ENCODE measurements at places on chromosomes 11 and 22. TPM values are rescaled to one million over a fixed set of nuclear protein-coding genes. Genes with fewer than 3 reads are reported as not detected.

The NRGN gene
- total RNA-seq = 2.0 TPM

The ACRV1 gene
- total RNA-seq = not detected

DNA sequence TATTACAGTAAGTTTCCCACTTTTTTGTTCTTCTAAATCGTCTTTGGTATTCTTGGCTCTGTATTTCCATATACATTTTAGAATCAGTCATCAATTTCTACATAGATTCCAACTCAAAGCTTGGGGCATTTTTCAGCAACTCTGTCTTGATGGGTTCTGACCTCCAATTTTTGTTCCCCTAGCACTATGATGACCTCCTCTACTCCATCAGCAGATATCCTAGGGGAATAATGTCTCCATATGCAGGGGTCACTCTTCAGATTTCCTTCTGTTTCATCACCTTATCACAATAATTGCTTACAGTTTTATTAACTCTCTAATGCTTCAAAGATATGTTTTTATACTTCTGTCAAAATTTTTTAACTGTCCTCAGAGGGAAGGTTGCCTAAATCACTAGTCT lies 91.3 kb upstream of the TP53AIP1 start:
- no peak for DNase-seq

The ZNF280B gene
- 0.64 TPM for total RNA-seq

The PHF21B gene
- total RNA-seq = not detected

The SLC17A6 gene
- not detected for total RNA-seq

The ANO3 gene
- 1.3 TPM for total RNA-seq

GRCh38 chr11:76672431-76673175 lies 2.1 kb upstream of the LRRC32 start:
- DNase-seq = peak; percentile 77

- DNase-seq = no peak
Measured at GRCh38 chr22:36870250-36870649, 9.4 kb downstream of the NCF4 start.

The MYBPC3 gene
- total RNA-seq = 0.06 TPM

GRCh38 chr11:32065865-32066629 lies 24.8 kb upstream of the RCN1 start:
- no peak for DNase-seq

The GTSE1 gene
- 1.6 TPM for total RNA-seq

- DNase-seq = no peak
Measured at GRCh38 chr11:65590240-65590738, 5.3 kb downstream of the KCNK7 start.

GRCh38 chr11:128965485-128965884 lies 22.8 kb upstream of the TP53AIP1 start:
- DNase-seq = no peak

DNA sequence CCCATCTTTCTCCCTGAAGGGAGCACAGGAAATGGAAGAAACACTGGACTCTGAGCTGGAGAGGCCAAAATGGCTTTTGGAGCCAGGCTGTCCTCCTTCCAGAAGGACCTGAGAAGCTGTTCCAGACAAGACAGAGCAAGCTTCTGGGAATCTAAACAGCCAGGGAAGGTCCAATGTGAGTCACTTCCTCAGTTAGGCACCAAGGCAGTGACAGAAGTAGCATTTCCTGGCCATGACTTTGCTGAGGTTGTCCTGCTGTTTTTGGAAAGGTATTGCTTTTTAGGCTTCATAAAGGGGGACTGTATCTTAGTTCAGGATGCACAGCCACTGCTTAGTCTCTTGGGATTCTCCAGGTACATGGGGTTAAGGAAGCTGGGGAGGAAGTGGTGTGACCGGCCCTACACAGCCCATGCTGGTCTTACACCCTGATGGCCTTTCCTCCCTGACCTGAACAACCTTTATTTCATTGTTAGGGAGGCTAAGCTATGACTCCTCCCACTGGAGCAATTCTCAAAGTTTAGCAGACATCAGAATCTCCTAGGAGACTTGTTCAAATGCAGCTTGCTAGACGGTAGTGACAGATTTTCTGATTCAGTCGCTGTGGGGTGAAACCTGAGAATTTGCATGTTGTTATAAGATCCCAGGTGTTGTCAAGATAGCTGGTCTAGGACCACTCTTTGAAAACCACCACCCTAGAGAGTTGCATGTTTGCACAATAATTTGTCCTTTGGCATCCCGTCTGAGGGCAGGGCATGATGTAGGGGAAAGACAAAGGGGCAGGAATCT lies 6.8 kb upstream of the INSC start:
- DNase-seq = no peak

The TSPAN18 gene
- 8.5 TPM for total RNA-seq

GRCh38 chr11:8871171-8871775 lies 39.7 kb upstream of the AKIP1 start:
- peak; percentile 56 for DNase-seq

GRCh38 chr22:30680991-30681770 lies 13.5 kb upstream of the OSBP2 start:
- no peak for DNase-seq

DNA sequence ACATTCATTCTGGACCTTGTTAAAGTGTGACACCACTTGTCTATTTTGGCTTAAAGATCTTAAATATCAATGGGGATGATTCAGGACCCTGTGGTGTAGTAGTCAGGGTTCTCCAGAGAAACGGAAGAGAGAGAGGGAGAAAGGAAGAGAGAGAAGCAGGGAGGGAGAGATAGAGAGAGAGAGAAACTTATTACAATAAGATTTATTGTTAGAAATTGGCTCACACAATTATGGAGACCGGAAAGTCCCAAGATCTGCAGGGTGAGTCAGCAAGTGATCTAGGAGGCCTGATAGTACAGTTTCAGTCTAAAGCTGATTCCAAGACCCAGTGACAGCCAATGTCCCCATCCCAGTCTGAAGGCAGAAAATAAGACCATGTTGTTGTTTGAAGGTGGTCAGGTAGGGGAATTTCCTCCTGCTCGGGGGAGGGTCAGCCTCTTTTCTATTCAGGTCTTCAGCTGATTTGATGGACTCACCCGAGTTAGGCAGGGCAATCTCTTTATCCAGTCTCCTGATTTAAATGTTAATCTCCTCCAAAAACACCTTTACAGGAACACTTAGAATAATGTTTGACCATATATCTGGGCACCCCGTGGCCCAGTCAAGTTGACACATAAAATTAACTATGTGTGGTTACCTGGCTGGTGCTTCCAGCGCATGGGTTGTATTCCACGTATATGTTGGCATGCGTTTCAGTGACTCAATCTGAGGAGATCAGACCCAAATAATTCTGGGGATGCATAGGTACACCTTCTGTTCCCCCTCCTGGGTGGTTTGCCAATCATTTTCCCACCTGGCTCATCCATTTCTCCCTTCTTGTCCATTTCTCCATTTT lies 1350.5 kb downstream of the TBC1D22A start:
- no peak for DNase-seq

DNA sequence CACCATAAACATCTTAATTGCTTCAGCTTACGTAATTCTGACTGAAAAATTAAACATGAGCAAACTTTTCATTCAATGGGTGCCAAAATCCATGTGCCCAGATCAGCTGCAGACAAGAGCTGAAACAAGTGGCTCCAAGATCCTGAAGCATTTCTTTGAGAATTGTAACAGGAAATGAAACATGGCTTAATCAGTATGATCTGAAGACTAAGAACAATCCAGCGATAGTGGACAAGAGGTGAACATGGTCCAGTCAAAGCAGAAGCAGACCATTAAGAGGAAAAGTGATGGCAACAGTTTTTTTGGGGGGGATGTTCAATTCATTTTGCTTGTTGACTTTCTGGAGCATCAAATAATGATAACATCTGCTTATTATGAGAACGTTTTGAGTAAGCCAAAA lies 1964.5 kb upstream of the RAG2 start:
- no peak for DNase-seq

- peak; percentile 10 for DNase-seq
Measured at GRCh38 chr22:50733521-50734342, 4.3 kb upstream of the ACR start.

The MRPL40 gene
- 19.0 TPM for total RNA-seq

The HSD17B12 gene
- 63.0 TPM for total RNA-seq

- DNase-seq = no peak
Measured at GRCh38 chr11:70072861-70073755, 5.0 kb upstream of the ANO1 start.

The TCN1 gene
- 1.7 TPM for total RNA-seq

The SNU13 gene
- 98.1 TPM for total RNA-seq

The SLC25A45 gene
- total RNA-seq = 10.5 TPM

GRCh38 chr11:65640483-65641296 lies 2.8 kb downstream of the SIPA1 start:
- peak; percentile 67 for DNase-seq

- DNase-seq = no peak
Measured at GRCh38 chr22:17997456-17997855, 26.9 kb downstream of the MICAL3 start.

GRCh38 chr11:73582653-73583052 lies 15.3 kb downstream of the FAM168A start:
- DNase-seq = no peak

The CLDN5 gene
- 22.2 TPM for total RNA-seq

The SIAE gene
- total RNA-seq = 81.7 TPM

- no peak for DNase-seq
Measured at GRCh38 chr11:45985212-45985611, 62.8 kb downstream of the LARGE2 start.

The TXNRD2 gene
- total RNA-seq = 22.6 TPM

DNA sequence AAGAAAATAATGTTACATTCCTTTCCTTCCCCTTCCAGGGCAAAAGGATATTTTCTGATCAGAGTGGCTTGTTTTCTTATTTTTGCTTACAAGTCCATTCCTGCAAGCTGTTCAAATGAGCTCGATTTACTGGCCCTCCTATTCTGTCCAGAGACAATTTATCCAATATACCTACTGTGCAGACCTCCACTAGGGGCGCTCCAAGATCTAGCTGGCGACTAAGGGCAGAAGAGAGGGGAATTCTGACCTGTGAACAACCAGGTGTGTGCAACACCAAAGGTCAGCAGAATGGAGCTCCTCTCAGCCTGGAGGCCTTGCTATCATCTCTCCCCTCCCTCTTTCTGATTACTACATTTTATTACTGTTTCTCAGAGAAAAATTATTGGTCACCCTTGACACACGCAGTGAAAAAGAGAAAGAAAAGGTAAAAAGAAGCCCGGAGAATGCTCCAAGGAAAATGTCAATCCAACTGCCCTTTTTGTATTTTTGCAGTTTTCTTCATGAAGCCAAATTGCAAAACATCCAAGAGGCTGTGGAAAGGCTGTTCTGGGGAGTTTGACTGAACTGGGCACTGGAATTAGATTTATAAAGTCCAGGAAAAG lies 3.2 kb downstream of the SEZ6L start:
- DNase-seq = no peak

The ABCC8 gene
- 3.3 TPM for total RNA-seq

DNA sequence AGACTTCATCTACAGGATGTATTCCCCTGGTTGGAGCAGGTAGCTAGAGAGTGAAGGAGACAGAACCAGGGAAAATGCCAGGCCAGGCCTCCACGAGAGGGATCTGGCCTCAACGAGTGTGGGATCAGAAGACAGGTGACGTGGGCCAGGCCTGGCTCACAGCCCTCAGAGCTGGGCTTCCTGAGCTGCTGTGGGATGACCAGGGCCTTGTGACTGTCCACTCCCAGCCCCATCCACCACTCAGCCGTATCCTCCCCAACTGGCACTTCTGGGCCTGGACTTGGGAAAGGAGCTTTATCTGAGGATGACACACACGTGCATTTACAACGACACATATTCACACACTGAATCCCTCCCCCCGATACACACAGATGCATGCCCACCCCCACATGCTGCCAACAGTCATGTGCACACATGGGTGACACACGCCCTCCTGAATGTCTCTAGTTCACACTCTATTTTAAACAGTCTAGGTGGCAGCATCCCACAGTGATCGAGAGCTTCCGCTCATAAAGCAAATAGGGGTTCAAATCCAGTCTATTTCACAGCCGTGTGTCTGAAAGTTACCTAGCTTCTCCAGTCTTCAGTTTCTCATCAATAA lies 93.1 kb downstream of the TP53I11 start:
- DNase-seq = no peak

GRCh38 chr11:12031856-12032544 lies 23.6 kb upstream of the DKK3 start:
- DNase-seq = no peak

DNA sequence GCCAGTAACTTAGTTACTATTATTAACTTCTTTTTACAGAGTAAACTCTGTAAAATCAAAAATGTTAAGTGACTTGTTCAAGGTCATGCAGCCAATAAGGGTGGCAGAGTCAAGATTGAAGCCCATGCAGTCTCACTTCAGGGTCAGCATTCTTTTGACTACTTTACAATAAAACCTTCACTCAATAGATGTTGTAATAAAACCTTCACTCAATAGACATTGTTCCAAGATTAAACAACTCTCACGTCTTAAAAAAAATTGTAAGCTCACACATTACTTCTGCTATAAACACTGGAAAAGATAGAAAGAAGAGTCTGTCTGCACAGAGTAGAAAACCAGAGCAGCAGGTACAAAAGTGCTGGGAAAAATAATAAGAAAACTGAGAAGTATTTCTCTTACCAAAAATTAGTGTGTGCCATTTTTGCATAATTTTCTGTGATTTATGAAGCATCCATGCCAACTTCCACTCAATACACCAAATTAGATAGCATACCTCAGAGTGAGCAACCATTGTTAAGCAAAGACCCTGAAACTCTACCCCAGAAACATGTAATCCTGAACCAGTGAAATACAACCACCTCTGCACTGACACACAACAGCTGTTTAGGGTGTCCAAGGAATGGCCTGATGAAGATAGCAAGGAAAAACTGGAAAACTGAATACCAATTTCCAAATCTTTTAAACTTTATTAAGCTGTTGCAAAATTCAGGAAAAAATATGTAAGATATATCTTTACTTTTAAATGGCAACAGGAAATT lies 4.9 kb upstream of the SOX6 start:
- no peak for DNase-seq
